ENCODE measurements at places on chromosomes 6 and 20. TPM values are rescaled to one million over a fixed set of nuclear protein-coding genes. Genes with fewer than 3 reads are reported as not detected.

TMEM244 gene
- not detected for total RNA-seq

KHDC1 gene
- total RNA-seq = 5.0 TPM

PKIB gene
- total RNA-seq = 11.8 TPM

GRCh38 chr20:61855286-61855685 is 210.4 kb downstream of the TAF4 start:
- no peak for DNase-seq

- no peak for DNase-seq
These were observed 793.9 kb upstream of the EPHA7 start for GRCh38 chr6:94213226-94213625.

GRCh38 chr6:89888871-89889270 is 5.4 kb upstream of the GJA10 start:
- no peak for DNase-seq

DNA sequence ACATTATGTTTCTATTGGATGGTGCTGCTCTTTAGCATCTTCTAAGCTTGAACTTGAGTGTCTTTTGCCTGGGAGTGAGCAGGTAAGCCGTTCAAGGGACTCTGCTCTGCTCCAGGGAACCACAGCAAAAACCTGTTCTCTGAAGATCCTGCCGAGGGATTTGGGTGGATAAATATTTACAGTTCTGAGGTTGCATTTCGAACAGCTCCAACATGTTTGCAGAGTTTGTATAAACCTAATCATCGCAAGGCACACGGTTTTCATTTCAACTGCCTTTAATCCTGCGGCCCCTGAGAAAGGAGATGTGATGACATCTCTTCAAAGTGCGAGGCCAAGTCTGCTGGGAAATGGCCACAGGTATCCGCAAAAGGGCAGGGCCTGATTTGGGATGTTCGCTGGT is 293.4 kb downstream of the TFAP2C start:
- DNase-seq = no peak

DNA sequence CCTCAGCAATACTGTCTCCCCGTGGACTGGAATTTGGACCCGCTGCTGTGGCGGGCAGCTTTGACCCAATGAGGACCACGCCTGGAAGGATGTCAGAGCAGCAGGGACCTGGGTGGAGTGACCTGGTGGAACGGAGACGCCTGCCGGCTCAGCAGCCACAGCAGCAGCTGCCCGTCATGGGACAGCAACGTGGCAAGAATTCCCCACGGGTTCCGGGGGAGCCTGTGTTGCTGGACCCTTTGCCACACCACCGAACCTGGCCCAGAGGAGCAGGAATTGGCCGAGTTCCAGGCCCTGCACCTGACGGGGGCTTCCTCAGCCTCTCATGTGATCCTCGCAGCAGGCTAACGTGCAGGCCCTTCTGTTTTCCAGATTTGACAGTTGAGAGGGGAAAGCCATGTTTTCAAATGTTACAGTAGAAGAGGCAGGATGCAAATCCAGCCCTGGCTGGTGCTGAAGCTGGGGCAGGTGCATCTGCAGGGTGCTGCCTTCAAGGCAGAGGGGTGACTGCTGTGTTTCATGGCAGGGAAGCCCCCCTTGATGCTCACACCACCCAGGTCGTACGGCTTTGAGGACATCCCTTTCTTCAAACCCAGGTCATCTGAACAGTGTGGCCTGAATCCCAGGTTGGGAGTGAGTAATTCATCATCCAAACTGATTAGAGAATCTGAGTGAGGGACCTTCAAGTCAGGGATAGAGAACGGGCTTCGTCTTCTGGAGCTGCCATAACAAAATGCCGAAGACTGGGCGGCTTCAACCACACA is 93.4 kb downstream of the THBS2 start:
- no peak for DNase-seq

DNA sequence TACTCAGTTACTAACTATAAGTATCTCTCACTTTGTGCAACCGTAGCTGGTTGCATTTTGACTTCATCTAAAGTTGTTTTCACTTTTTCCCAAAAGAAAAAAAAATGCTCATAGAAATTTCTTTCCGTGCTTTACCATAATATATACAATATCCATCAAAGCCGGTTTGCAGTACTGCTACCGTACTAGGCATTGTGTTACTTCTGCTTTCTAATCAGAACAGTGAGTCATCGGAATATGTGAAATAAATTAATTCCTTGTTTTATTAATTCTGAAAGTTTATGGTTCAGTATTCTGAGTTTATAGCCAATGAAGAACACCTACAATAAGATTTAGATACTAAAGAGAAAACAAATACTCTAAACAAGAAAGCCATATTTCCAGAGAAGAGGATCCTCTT is 72.5 kb downstream of the TNFRSF21 start:
- no peak for DNase-seq

Data from Calu3 (cell line).